ENCODE measurements at places on chromosomes 7 and 10. TPM values are rescaled to one million over a fixed set of nuclear protein-coding genes. Genes with fewer than 3 reads are reported as not detected.

Gene NSMCE4A
- total RNA-seq: 98.4 TPM

Gene ADCY1
- total RNA-seq: 0.62 TPM

Gene KNDC1
- total RNA-seq: 3.4 TPM

Gene PTPN20
- total RNA-seq: 9.5 TPM

Gene EBLN1
- total RNA-seq: not detected

Gene ADRB1
- total RNA-seq: 7.8 TPM

Gene NXPH1
- not detected for total RNA-seq

DNA sequence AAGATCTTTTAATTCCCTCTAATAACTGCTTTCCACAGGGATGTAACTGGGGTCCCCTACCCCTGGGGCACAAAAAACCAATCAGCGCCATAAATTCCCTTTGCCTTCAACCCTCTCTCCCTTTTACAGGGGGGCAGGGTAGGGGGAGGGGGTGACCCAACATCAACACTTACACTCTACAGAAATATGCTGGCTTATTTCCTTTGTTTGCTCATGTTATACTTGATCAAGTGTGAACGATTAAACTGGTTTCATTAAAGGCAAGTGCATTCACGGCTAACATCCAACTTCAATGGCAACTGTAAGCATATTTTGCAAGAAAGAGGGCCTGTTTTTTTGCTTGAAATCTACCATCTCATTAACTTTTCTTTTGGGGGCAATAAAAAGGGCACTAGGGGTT is 2.9 kb downstream of the CTBP2 start:
- ATAC-seq: no peak

DNA sequence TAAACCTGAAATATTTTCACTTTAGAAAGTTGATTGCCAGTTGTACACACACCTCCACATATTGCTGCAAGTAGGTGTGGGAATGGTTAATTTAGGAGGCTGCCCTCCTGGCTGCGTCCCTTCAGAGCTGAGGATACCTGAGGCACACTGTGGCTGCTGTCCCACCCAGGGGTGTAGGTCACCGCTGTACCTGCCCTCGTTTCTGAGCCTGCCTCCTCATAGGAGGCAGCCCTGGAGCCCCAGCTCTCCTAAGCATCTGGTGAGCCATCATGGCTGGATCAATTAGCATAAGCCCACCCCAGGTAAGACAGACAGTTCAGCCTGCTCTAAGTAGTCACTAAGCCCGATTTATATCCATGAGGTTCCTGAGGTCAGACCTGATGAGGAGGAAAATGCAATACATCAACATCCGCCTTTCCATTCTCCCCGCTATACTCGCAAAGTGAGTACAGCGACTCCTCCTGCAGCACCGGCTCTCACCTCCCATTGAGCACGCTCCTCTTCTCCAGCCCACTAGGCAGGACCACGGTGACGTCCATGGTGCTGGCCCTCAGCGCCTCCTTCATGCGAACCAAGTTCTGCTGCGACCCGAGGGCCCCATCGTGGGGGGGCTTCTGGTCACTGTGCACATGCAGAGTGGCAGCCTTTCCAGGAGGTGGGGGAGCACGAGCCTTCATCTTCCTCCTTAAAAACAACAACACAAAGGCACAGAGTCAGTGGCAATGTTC is 97.2 kb downstream of the COBL start:
- ATAC-seq: no peak

DNA sequence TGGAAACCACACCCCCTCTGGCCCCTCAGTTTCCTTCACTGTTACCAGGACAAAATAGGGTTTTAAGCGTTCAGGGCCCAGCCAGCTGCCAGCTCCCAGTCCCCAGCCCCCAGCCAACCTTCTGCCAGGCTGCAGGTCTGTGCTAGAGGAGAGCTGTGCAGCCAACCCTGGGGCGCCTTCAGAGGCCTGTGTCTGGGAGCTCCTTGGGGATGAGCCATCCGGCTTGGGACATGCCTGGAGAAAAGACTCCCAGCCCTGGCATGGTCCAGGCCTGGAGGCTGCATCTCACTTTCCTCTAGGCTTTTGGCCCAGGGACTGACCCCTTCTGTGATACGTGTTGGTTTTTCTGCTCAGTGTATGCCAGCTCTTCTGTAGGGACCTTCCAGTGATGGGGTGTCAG is 487.6 kb upstream of the MGMT start:
- ATAC-seq: no peak

GRCh38 chr10:61475449-61475873 is 22.3 kb upstream of the TMEM26 start:
- no peak for ATAC-seq

DNA sequence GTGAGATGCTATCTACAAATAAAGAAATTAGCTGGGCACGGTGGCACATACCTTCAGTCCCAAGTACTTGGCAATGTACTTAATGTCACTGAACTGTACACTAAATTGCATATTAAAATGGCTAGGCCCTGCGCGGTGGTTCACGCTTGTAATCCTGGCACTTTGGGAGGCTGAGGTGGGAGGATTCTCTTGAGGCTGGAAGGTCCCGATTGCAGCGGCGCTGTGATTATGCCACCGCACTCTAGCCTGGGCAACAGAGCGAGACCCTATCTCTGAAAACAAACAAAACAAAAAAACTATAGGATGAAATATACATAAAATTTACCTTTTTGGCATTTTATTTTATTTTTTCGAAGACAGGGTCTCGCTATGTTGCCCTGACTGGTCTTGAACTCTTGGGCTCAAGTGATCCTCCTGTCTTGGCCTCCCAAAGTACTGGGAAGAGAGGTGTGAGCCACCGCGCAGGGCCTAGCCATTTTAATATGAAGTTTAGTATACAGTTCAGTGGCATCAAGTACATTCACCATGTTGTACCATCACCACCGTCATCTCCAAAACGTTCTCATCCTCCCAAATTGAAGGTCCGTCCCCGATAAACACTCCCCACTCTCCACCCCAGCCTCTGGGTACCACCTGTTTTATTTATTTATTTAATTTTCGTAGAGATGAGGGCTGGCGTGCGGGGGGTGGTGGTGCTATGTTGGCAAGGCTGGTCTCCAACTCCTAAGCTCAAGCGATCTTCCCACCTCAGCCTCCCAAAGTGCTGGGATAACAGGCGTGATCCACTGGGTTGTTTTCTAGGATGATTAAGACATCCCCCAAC is 1.3 kb upstream of the EIF3B start:
- ATAC-seq: no peak

DNA sequence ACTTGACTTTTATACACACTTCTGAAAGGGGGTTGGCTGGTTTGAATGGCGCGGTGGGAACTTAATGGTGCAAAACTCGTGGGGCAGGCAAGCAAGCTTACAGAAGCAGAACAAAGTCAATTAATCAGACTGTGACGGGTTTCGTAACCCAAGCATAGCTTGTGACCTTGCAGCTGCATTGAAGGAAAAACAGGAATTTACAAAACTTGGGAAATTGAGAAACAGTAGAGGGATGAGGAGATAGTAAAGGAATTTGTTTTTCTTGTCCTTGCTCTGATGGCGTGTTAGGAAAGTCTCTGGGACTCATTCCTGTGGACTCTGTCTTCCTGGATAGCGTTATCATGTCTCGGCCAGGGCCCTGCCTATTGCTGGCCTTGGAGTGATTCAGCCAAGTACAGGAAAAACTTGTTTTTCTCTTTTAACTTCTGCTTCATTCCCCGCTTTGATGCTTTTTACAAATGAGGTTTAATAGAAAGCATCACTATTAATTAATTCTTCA is 220.0 kb upstream of the KCND2 start:
- ATAC-seq: peak; percentile 92

DNA sequence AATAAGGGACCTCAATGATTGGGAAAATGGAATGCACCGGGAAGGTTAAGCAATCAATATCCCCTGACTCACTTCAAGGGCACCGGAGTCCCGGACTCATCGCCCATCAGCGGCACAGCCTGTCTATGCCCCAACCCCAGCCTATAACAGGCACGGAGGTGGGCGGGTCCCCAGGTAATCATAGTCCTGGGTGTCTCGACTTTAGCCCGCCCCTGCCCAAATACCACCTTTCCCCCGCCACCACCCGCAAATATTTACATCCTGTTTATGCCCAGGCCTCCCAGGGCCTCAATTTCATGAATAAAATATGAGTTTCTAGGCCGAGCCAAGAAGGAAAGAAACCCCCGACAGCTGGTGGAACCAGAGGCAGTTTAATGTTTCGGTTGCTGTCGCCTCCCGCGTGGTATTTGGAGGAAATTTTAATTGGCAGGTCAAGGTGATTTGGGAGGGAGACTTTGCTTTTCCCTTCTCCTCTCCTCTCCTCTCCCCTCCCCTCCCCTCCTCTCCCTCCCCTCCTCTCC is 15.6 kb upstream of the RFC2 start:
- ATAC-seq: peak; percentile 58

DNA sequence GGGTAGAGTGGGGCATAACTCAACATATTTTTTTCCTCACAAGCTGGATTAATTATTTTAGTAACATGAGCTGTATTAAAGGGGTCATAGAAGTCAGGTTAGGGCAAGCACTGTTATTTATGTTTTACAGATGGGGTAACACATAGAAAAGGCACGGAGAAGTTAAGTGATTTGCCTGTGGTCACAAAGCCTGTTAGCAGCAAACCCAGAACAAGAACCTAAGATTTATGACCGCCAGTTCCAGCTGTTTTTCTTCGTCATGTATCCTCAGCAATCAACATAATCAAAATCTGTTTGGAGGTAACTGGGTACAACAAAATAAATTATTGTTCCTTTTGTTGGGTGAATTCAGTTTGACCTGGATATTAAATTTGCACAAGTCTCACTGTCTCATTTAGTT is 57.2 kb upstream of the BET1 start:
- no peak for ATAC-seq

- ATAC-seq: no peak
Observed at GRCh38 chr7:111855161-111855841, 293.0 kb upstream of the IMMP2L start.

DNA sequence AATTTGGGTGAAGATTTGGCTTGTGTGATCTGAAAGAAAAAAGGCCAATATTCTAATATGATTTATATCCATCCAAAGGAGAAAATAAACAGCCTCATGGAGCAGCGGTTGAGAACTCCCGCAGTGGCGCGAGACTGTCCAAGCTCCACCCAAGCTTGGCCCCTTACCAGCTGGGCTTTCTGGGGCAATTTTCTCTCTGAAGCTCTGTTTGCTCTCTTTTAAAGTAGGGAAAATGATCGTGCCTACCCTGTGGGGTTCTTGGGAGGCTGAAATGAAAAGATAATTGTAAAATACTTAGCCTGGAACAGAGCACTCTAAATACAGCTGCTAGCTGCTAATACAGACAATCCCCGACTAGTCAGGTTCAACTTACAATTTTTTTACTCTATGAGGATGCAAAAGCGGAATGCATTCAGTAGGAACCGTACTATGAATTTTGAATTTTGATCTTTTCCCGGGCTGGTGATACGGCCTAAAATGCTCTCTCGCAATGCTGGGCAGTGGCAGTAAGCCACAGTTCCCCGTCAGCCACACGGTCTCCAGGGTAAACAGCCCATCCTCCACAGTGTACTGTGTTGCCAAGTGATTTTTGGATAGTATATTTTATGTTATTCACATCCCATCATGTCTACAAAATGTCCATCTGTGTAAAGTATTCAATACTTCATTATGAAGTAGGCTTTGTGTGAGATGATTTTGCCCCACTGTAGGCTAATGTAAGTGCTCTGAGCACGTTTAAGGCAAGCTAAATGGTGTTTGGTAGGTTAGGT is 137.7 kb downstream of the CHN2 start:
- no peak for ATAC-seq

DNA sequence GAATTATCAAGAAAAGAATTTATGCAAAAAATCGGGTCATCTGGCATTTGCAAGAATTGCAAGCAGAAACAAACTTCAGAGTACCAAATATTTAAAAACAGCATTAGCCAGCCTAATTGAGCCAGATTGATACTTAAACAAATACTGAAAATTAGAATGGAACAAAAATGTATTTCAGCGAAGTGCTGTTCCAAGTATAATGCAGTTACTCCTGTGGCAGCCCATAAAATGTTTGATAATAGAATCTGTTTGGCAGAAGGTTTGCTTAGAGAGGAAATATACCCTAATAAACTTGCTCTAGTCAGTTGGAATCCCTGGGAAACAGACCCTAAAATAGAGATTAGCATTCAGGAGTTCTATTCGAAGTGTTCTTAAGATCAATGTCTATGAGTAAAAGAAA is 835.1 kb upstream of the MBL2 start:
- no peak for ATAC-seq

DNA sequence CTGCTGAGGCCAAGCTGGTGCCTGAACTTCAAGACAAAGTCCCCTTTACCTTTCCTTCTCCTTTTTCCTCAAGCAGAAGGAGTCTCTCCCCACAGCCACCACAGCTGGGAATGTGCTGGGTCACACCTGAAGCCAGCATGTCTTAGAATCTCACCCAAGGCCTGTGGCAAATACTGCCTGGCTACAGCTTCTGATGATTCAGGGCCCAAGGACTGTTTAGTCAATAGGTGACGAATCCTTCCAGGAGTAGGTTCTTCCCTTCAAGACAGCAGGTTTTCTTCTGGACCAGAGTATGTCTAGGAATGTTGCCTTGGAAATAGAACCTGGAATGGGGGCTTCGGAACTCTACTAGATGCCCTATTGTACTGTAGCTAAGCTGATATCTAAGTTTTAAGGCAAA is 374.6 kb downstream of the KIF20B start:
- no peak for ATAC-seq

GRCh38 chr10:80444646-80445319 is 9.3 kb upstream of the TSPAN14 start:
- ATAC-seq: peak; percentile 88

DNA sequence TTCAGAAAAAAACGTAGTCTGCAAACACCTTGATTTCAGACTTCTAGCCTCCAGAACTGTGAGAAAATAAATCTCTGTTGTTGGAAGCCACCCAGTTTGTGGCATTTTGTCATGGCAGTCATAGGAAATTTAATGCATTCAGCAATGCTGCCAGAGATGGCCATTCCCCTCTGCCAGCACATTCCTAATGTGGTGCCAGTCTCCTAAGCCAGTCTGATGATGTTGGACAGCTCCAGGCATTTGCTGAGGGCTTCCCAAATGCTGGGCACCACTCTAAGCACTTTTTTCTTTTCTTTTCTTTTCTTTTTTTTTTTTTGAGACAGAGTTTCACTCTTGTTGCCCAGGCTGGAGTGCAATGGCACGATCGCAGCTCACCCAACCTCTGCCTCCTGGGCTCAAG is 666.7 kb upstream of the C7orf33 start:
- ATAC-seq: no peak

DNA sequence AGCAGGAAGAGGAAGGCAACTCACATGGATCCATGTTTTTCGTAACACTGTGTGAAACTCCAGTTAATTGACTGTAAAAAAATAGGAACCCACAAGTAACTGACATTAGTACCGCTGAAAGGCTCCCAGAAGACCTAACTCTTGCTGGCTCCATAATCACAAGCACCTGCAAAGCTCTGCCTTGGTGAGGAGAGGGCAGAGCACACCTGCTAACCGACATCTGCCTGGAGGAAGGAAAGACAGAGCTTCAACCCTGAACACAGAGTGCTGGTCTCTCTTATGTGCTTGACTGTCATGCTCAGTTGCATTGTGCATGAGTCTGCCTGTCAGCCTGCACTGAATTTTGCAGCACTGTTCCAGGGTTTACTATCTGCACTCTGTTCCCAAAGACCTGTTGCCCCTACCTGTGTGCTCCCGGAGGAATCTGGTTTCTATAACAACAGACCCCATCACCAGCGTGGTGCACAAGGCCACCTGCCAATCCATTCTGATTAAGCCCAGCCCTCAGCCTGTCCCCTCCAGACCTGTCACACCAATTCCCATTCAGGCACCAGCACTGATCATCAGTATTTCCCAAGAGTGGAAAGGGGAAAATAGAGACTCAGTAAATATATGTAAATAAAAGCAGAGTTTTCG is 63.1 kb upstream of the ANKRD1 start:
- no peak for ATAC-seq

Measured in gastroesophageal sphincter (tissue), 4 donors.